ENCODE measurements at places on chromosomes 11 and 22.

GRCh38 chr11:134363592-134363991 lies 31.8 kb downstream of the GLB1L2 start:
- H3K27ac ChIP-seq: no peak overlapping the region
- peaks cover 10% of the 10 kb centered on the region for H3K4me1 ChIP-seq
- peak; percentile 49 for DNase-seq
- H3K4me3 ChIP-seq: no peak overlapping the region

GRCh38 chr11:11148104-11148509 lies 204.9 kb downstream of the CSNK2A3 start:
- H3K4me3 ChIP-seq: no peak overlapping the region
- H3K27ac ChIP-seq: peak overlapping the region; percentile 29
- no peaks in the 10 kb centered on the region for H3K36me3 ChIP-seq
- H3K27me3 ChIP-seq: no peaks in the 10 kb centered on the region
- H3K4me1 ChIP-seq: no peaks in the 10 kb centered on the region

- peak overlapping the region; percentile 25 for H3K4me3 ChIP-seq
- H3K36me3 ChIP-seq: peaks cover 85% of the 10 kb centered on the region
- DNase-seq: peak; percentile 92
- peaks cover 42% of the 10 kb centered on the region for H3K4me1 ChIP-seq
- peak overlapping the region; percentile 73 for H3K27ac ChIP-seq
Observed at GRCh38 chr22:42396621-42397331, 35.4 kb downstream of the NFAM1 start.

DNA sequence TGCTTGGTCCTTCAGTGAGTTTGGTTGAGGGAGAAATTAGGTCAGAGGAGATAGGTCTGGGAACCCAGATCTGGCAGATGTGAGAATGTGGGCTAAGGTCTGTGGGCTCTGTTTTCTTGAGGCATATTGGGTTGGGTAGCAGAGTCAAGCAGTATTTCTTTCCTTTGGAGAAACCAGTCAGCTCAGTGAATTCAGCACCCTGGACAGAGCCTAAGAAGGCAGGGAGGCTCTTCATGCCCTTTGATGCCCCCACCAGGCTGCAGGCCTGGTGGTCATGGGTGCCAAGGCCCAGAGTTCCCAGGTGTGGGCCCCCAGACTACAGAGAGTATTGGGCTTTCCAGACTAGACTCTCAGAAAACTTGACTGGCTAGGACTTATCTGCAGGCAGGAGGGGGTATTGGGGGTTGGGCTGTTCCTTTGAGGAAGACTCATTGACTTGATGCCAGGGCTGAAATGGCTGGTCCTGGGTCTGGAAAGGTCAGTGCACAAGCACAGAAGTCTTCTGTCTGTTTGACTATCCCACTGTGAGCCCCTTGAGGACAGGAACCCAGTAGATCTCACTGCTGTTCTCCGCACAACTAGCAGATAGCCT lies 45.3 kb upstream of the NECTIN1 start:
- peak; percentile 10 for DNase-seq
- no peaks in the 10 kb centered on the region for H3K4me1 ChIP-seq
- no peaks in the 10 kb centered on the region for H3K36me3 ChIP-seq
- no peak overlapping the region for H3K27ac ChIP-seq

GRCh38 chr11:65426839-65427690 lies 4.5 kb downstream of the NEAT1 start:
- H3K27me3 ChIP-seq: no peaks in the 10 kb centered on the region
- DNase-seq: peak; percentile 76
- H3K36me3 ChIP-seq: no peaks in the 10 kb centered on the region
- peaks cover 69% of the 10 kb centered on the region for H3K4me1 ChIP-seq
- peak overlapping the region; percentile 88 for H3K4me3 ChIP-seq

GRCh38 chr11:20611445-20611844 lies 12.0 kb downstream of the SLC6A5 start:
- H3K36me3 ChIP-seq: no peaks in the 10 kb centered on the region
- peaks cover 4% of the 10 kb centered on the region for H3K4me1 ChIP-seq
- H3K27me3 ChIP-seq: peaks cover 3% of the 10 kb centered on the region
- no peak overlapping the region for H3K4me3 ChIP-seq
- DNase-seq: no peak

DNA sequence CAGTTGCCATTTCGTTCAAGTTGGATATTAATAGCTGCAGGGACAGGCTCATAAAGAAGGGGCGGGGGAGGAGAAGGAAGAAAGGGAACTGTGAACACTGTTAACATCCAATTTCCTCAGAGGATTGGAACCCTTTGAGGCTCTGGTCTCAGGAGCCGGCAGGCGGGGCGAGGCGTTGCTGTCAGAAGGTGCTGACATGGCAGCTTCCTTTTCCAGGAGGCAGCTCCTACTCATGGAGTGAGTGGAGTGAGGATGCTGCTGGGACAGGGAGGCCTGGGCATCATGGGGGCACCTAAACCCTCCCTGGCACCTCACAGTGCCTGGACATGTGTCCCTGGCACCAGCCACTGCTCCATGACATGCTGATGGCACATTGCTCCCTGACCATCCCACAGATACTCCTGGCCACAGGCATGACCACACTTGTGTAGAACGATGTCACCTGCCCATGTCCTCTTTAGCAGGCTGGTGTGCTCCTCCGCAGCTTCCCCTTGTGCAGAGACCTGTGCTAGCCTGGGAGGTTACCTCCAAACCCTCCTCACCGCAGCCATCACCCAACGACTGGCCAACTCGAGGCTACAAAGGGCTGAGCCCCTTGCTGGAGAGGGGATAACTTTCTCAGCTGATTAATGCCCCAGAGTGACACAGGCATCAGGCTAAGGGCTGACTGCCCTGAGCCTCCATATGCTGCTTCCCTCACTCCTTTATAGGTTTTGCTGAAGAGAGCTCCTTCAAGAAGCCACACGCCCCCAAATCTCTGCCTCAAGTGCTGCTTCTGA lies 79.6 kb upstream of the NECTIN1 start:
- no peak overlapping the region for H3K27ac ChIP-seq
- peak; percentile 40 for DNase-seq
- no peaks in the 10 kb centered on the region for H3K36me3 ChIP-seq
- no peaks in the 10 kb centered on the region for H3K4me1 ChIP-seq
- H3K27me3 ChIP-seq: no peaks in the 10 kb centered on the region

Measured in spleen (tissue), 13 donors.